ENCODE measurements at places on chromosomes 16 and 17.

DNA sequence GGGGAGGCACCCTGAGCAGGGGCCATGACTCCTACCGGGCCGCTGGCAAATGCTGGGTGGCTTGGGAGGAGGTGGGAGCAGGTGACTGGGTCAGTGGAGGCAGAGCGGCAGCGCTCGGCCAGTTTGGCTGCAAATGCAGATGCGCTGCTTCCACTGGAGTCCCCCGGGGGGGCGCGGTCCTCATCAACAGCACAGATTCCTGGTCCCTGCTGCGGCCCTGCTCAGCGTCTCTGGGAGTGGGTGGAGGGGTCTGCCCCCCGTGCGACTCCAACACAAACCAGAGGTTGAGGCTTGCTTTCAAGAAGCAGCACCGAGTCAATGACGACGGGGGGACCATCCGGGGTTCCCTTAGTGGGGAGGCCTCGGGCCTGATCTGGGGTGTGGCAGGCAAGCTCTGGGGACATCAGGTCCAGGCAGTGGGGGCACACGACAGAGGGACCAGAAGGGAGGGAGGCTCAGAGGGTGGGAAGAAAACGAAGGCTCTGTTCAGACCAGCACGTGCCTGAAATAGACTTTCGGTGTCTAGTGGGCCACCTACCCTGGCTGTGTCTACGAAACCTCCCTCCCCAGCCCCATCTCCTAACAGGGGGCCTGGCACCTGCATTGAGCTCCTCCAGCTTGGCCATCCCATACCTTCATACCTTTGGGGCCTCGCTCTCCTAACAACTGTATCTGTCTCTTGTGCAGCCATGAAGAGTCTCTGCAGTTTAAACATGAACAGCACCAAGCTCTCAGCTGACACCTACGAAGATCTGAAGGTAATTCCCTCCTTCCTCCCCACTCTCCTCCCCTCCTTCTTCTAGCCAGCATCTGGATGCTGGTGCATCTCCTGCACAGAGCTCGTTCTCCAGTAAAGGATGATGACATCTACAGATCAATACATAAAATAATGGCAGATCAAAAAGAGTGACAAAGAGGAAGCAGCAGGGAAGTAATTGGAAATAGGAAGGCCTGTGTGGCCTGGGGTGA lies 72.5 kb upstream of the PLCG2 start:
- DNase-seq, result no peak

DNA sequence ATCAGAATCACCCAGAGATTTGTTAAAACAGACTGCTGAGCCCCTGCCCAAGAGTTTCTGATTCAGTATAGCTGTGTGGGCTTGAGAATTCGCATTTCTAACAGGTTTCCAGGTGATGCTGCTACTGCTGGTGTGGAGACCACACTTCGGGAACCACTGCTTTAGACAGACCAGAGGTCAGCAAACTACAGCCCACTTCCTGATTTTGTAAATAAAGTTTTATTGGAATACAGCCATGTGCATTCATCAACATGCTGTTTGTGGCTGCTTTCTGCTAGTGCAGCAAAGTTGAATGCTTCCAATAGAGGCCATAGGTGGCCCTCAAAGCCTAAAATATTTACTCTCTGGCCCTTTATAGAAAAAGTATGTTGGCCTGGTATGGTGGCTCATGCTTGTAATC lies 32.6 kb upstream of the CLEC19A start:
- no peak for DNase-seq

GRCh38 chr17:18933102-18934058 lies 18.6 kb upstream of the SLC5A10 start:
- no peak for DNase-seq

- DNase-seq, result peak; percentile 16
Observed at GRCh38 chr16:78957317-78958100, 643.0 kb downstream of the MAF start.

- DNase-seq, result no peak
Observed at GRCh38 chr17:437545-437944, 84.9 kb upstream of the RPH3AL start.

GRCh38 chr16:75340741-75341491 lies 89.5 kb upstream of the BCAR1 start:
- no peak for DNase-seq

DNA sequence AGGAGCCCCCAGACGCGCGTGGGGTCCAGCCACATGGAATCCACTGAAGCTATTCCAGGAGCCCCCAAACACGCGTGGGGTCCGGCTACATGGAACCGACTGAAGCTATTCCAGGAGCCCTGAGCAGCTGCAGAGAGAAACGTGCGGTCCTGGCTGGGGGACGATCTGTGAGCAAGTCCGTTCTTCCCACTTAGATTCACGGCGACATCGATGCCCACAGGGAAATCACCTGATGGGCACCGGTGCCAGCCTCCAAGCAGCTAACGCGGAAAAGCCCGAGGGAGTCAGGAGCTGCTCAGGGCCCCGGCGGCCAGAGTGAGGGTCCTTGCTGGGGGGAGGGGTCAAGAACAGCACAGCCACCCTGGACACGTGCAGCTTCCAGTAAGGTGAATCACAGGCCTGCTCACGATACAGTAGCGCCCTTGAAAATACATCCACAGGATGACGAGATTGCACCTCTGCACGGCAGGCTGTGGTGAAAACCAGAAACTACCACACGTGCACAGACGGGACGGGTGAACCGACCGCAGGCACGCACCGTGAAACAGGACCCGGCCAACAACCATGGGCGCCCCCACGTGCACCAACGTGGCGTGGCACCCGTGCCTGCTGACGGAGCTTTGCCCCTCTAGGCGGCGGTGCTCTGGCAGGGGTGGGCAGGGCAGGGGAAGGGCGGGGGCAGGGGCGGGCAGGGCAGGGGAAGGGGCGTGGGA lies 77.7 kb upstream of the GNG13 start:
- DNase-seq, result no peak

GRCh38 chr17:80361495-80362220 lies 53.3 kb upstream of the ENDOV start:
- DNase-seq, result no peak

DNA sequence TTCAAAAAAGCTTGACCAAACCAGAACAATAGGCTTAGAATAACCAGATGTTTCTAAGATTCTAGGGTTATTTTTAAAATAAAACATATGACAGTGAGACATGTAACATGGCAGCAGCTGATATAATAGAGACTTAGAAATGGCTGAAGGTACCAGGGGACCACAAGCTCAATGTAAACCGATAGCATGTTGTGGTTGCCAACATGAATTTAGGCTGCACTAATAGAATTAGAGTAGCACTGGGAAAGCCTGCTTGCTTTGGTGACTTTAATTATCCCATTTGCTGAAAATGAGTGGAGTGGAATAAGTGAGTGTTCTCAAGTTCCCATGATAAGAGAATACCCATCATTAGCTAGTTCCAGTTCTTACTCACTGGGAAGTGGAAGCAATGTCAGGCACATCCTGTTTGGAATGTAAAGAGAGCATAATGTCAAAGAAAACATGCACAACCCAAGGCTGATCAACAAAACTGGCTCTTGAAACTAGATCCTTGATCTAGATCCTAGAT lies 621.2 kb upstream of the CDH5 start:
- no peak for DNase-seq

DNA sequence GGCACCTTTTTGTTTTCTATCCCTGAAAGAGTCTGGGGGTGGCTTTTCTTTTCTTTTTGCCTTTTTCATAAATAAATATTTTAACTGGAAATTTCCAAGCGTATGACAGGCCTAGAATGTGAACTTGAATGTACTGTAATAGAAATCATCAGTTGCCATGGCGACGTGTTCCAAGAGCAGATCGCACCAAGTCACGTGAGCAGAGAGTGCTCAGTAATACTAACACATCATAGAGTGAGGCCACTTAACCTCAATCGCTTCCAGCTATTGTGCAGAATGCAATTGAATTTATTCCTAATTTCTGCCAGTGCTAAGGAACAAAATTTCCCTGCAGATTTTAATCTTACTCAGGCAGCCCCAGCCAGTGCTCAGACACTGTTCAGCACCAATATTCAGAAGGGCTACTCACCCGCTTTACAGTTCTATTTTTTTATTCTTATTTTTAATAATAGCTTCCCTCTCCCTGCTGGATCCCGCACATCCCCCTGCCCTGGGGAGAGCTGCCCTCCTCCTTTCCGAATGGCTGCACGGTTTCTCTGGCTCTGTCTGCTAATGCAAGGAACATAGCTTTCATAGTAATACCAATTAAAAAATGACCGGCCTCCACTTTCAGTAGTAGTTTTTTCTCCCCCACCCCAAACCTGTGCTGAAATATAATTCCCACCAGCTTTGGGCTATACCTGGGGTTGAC lies 26.2 kb upstream of the PMFBP1 start:
- no peak for DNase-seq

DNA sequence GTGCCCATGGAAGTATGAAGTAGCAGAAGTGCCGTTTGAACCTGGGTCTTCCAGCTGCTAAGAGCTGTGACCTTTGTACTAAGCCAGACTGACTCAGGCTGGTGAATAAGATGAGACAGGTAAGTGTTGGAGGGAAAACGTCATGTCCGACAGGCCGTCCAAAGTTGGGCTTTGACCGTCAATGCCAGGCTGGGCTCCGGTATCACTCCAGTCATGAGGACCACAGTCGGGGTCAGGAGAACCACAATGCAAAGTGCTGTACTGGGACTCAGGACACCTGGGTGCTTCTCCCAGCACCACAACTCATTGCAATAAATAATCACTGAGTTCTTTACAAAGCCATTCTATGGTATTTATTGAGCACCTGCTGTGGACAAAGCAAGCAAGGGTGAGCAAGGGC lies 268.6 kb downstream of the HAPSTR1 start:
- DNase-seq, result no peak

GRCh38 chr17:80408872-80409271 lies 6.1 kb upstream of the ENDOV start:
- DNase-seq, result no peak

- DNase-seq, result no peak
Observed at GRCh38 chr17:55418369-55419268, 3.0 kb downstream of the MMD start.
